ENCODE measurements at places on chromosomes 7 and 10.

DNA sequence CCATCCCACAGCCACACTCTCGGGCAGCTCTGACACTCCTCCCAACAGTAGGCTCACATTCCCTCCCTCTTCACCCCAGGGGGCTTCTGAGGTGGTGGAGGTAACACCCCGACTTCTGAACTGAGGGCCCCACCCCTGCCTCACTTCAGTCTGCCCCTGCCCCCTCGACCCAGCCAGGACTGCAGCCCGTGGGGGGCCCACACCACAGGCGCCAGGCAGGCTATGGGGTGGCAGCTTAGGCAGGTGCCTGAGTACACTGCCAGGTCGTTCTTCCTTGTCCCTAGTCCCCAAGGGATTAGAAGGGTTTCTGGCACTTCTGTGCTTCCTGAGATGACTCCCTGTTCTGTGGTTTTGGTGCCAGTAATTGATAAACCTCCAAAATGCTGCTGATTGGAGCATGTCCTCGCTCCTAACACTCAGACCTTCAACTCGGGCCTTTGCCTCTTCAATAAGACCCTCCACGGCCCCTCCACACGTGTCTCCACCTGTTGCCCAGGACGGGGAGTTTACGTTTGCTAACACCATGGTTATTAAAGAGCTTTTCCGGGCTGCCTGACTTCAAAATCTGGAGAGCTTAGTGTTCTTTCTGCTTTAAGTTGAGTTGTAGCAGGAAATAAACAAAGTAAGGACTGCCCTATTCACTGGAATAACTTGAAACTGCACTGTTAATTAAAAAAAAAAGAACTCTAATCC, 23.8 kb upstream of the LARP4B start:
- DNase-seq: no peak

GRCh38 chr10:77784856-77785255, 141.7 kb downstream of the DLG5 start:
- DNase-seq: no peak

DNA sequence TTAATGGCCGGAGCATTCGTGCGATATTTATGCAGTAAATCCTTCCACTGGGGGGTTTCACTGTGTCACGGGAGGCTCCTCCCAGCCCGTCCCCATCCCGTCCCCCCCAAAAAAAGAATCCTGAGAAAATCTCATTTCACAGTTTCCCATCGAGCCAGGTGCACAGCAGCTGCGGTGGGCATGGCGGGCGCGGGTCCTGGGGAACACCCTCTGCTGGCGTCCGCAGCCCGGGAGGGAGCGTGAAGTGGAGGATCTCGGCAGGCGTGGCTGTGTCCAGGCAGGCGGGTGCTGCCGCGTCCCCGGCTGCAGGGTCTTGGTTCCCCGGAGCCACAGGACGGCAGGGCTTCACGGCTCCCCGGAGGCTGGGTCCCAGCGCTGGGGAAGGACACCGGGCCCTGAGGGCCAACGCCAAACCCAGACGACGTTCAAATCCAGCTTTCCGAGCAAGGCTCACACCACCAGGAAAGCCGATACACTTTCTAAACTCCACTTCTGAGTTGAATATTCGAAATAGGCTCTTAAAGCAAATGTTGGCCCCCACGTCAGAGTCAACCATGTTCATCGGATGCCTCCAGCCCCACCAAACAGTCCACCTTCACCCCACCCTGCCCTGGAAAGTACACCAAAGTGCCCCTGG, 55.7 kb downstream of the PDGFA start:
- no peak for DNase-seq

DNA sequence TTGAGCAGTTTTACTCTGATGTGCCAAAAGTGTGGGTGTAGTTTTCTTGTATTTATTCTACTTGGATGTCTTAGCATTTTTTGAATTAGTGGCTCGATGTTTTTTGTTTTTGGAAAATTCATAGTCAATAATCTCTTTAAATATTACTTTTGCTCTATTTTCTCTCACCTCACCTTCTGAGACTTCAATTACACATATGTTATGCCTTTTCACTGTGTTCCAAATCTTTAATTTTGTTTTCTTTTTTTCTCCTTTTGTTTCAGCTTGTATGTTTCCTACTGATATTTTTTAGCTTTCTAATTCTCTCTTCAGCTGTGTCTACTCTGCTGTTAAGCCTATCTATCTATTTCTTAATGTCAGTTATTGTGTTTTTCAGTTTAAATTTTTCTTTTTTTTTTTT, 69.5 kb downstream of the ZNF503 start:
- DNase-seq: no peak

GRCh38 chr7:94605031-94605430, 50.9 kb downstream of the SGCE start:
- no peak for DNase-seq

GRCh38 chr7:141027043-141027442, 12.3 kb upstream of the MRPS33 start:
- no peak for DNase-seq

GRCh38 chr10:13068071-13068470, 31.9 kb upstream of the OPTN start:
- no peak for DNase-seq

- DNase-seq: no peak
Measured at GRCh38 chr7:143447466-143447865, 4.2 kb downstream of the TAS2R60 start.

GRCh38 chr7:131493581-131493980, 62.8 kb downstream of the PODXL start:
- no peak for DNase-seq

DNA sequence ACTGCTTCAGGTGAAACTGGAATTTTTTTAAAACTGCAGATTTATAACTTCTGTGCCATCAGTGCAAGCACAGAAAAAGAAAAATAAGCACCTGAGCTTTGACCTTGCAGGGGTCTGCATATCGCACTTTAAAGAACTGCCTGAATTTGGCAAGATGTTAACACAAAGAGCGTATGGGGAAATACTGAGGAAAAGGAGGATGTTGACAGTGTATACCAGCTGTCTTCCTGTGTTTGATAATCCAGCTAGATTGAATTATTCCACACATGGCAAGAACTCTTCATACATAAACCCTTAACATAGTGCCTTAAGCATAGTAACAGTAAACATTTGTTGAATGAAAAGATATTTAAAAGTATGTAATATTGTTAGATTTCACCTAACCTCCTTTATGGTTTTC, 30.0 kb downstream of the SMC3 start:
- DNase-seq: no peak

GRCh38 chr7:55075464-55076021, 56.7 kb downstream of the EGFR start:
- DNase-seq: no peak

GRCh38 chr7:26624431-26624830, 240.0 kb downstream of the SKAP2 start:
- DNase-seq: no peak

- peak; percentile 85 for DNase-seq
Measured at GRCh38 chr10:132939957-132940790, 2.2 kb downstream of the CFAP46 start.

DNA sequence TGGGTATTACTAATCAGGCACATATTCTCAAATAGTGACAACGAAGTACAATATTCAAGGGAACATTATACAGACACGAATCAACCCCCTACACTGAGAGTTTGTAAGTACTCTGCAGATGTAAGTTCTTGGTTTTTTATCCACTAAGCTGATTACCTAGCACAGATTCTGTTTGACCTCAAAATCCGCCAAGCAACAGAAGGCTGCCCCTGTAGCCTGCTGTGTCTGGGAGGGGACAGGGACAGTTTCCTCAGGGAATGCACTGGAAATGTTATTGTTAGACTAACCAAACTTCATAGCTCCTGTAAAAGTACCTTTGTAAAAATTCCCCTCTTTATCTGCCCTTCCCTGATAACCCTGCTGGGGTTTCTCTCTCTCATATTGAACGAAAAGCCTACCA, 45.2 kb upstream of the ZRANB1 start:
- no peak for DNase-seq

- peak; percentile 92 for DNase-seq
Measured at GRCh38 chr7:155598810-155599210, 45.7 kb upstream of the RBM33 start.

DNA sequence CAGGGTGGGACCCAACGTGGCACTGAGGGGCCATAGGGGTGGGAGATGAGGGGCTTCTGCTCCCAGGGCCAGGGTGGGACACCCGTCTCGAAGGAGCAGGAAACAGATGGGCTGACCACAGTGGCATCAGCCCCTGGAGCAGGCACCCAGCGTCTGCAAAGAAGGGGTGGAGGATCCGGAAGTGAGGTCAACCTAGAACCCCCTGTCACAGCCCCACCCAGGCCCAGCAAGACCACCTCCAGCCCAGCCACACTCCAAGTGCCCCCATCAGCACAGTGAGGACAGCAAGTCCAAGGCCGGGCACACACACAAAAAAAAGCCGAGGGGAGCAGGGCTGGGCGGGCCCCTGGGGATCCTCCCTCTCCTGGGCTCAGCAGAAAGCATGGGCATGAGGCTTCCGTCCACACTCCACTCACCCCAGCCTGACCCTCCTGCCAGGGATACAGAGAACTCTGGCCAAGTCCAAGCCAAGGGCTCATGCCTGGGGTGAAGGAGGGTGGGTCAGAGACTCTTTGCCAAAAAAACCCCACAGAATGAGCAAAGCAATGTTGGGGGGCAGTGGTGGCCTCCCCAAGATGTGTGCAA, 111.0 kb downstream of the FOXL3 start:
- no peak for DNase-seq

GRCh38 chr7:108026116-108026515, 23.2 kb upstream of the LAMB1 start:
- no peak for DNase-seq

- DNase-seq: no peak
Measured at GRCh38 chr7:148852272-148852671, 31.8 kb downstream of the EZH2 start.

DNA sequence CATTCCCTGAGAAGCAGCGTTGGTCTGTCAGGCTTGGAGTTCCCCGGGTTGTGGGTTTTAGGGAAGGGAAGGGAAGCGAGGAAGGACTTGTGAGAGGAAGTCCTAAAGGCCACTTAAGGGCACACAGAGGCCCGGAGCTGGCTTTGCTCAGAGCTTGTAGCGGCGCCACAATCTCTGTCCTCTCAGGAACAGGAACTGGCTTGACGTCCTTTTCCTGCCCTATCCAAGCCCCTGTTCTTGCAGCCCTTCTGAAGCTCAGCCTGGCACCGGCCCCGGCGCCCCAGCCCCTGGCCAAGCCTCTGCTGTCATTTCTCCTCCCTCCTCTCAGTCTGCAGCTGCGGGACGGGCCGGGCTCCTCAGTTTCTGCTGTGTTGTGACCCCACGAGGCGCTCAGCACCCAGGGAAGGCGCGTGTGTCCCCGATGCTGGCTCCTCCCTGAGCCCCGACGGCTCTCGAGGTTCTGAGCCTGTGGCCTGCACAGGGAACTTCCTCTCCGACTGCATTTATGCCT, at the start of gene GIMAP8:
Gene GIMAP8 (plus strand): TSS at position 140 of the 511 bp plus-strand sequence. CDS start 16,069 bp downstream, outside the sequence.
- no peak for DNase-seq

DNA sequence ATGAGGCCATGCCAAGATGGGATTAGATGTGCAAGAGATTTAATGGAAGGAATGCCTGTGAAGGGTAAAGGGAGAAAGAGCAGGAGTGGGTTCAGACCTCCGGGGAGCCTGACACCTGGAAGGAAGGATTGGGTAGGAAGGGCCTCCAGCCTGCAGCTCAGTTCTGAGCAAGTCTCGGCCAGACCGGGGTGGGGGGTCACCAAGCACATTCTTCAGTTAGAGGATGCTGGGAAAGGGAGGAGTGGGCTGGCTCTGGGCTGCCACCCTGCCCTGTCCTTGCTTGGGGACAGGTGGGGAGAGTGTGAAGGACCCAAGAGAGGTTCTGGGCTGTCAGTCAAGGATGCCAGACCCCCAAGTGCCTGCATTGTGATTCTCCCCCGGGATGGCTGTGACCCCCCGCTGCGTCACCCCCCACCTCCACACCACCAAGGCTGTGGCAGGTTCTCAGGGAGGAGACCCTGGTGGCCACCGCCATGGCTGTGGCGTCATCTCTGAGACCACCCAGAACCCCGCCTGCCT, 16.5 kb upstream of the PRKAG2 start:
- no peak for DNase-seq

DNA sequence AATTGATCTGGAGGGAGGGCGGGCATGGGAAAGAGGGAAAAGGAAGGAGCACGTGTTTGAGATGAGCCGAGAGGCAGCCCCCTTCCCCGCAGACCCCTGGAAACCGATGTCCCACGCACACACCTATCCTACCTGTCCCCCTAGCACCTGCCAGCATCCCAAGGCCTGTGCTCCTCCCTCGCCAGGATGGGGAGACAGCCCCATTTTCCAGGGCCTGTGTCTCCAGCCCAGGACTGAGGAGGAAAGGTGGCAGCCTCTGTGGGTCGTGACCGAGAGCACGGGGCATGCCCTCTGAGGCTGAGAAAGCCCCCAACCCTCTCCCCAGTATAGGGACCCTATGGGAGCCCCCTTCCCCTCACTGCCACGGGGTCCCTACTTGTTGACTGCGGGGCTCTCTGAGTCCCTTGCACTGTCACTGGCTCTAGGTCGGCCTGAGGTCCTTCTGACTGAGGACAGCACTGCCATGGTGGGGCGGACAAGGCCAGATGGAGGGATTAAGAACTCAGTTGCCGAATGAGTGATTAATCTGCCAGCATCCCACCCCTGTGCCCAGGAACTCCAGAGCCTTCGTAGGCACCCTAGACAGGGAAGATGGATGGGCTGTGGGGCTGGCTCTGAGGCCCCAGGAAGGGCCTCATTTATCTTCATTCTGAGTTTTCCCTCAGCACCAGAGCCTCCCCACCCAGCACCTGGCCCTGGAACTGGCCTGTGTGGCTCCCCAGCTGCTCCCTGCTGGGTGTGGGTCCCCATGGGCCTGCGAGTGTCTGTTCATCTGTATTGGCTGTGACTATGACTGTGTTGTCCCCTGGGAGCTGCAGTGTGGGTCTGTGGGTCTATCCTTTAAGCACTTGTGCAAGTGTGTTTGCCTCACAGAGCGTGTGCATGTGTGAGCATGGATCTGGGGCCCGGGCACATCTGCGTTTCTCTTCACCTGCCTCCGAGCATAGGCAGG, 26.0 kb downstream of the CRHR2 start:
- DNase-seq: no peak

GRCh38 chr7:37312608-37313007, 136.1 kb downstream of the ELMO1 start:
- no peak for DNase-seq

Data from HEK293T (cell line).